ENCODE measurements at places on chromosomes 4 and X.
A peak's percentile ranks its signal among the peaks of the same experiment; 100 is the strongest.

GRCh38 chr4:158544141-158544540, 22.5 kb downstream of the RXFP1 start:
- no peak for DNase-seq

GRCh38 chrX:104419211-104419610, 146.8 kb upstream of the IL1RAPL2 start:
- no peak for DNase-seq

DNA sequence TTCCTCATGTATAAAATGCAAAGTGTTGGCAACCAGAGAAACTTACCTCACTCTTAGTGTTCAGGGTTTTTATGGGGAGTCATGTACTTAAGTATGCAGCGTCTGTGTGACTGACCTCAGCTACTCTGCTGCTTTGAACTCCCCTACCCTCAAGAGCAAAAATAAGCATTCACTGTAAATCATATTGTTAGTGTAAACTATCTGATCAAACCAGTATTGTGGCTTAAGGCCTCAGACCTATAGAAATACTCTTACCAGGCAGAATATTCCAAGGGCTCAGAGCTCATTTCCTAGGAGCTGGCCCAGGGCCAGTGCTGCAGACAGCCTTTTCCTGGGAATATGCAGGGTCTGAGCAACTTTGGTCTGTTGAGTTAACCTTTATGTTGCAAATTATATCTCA, 453.1 kb downstream of the CCSER1 start:
- no peak for DNase-seq

- no peak for DNase-seq
Measured at GRCh38 chrX:84186603-84187532, 1.1 kb downstream of the RPS6KA6 start.

GRCh38 chrX:17567187-17567586, 170.1 kb upstream of the SCML1 start:
- DNase-seq = no peak

DNA sequence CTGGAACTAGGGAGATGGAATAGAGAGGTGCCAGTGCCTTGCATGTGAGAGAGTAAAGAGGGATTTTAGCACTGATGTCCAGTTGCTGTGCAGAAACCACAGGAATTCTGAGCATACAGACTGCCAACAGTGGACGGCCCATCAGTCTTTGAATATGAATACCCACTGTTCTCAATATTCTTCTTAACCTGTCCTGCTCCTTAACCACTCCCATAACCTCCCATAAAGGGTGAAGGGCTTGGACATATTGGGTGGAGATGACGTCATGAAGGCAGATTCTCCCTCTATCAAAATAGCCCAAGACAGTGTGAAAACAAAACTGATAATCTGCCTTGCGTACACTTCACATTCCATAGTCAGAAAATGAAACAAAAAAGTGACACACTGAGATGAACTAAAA, 1313.7 kb upstream of the PABPC4L start:
- no peak for DNase-seq

DNA sequence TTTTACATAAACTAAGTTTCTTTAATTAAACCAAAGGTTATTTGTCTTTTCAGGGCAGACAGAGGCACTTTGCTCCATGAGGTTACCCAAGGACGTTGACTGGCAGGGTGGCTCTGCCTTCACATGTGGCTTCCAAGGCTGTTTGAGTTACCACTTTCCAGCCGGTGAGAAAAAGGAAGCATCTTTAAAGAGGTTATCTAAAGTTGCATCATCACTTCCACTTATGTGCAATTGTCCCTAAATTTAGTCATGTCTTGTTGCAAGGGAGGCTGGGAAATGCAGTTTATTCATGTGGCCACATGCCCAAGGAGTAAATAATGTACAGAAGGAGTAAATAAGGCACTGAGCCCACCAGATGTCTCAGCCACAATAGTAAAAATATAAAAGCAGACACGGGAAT, 29.0 kb upstream of the RAP1GDS1 start:
- DNase-seq = no peak

DNA sequence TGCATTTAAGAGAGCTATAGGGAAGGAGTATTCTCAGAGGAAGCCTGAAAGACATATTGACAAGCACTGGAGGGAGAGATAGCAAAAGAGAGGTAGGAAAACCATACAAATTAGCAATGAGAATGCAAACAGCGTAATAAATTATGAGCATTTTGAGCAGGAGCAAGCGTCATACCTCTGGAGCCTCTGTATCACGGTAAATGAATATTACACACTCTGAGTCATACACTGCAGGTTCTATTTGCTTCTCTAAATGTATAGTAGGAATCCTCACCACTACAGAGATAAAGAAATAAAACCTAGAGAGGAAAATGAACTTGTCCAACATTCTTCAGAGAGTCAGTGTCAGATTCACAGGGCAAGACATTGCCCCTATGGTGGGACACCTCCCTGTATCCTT, 46.4 kb upstream of the GABRE start:
- no peak for DNase-seq

DNA sequence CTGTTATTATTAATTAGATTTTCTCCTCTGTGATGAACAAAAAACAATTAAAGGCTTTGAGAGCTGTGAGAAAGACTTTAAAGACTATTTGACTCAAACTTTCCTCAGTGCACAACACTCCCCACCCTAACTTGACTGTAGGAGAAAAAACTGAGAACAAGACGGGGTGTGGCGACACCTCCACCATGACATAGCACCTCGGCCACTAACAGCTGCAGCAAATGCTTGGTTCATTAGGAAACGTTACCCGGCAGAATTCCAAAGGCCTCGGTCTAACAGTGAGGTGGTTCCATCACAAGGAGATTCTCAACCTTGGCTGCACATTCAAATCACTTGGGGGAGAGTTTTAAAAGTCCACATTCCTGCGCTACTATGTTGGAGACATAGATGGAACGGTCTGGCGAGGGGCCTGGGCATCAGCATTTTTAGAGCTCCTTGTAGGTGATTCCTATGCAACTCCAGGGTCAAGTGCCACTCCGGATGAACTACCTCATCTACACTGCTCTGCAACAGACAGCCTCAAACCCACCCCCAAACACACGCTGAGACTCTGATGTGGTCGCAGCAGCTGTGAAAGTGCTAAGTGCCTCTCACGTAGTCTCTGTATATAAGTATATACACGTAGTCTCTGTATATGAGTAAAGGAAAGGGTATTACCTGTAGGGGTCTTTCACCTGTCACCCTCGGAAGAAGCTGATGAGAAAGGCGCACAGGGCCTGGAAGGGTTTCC, 1.0 kb downstream of the FGFBP2 start:
- DNase-seq = peak; percentile 11

DNA sequence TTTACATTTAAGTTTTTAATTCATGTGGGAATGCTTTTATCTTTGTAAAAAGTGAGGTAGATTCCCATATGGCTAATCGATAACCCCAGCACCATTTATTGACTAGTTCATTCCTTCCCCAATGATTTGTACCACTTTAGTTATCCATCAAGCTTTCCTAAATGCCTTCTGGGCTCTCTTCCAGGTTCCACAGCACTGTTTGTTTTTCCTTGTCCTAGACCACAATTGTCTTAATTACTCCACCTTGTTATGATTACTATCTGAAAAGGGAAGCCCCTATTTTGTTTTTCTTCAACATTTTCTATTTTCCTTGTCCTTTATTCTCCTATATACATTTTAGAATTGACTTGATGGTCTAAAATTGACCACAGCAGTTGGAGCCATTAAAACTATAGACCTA, 48.5 kb upstream of the GPRIN3 start:
- no peak for DNase-seq

Measured in stimulated activated CD8-positive, alpha-beta memory T cell treated with anti-CD3 and anti-CD28 coated beads, Interleukin-12 subunit alpha, Interleukin-12 subunit beta, amount 100 ng/mL, for 4 hours (primary cell).